ENCODE measurements at places on chromosomes 11 and 22. TPM values are rescaled to one million over a fixed set of nuclear protein-coding genes. Genes with fewer than 3 reads are reported as not detected.

GRCh38 chr11:95795627-95796295 lies 5.5 kb downstream of the CEP57 start:
- no peaks in the 10 kb centered on the region for H3K27me3 ChIP-seq
- H3K36me3 ChIP-seq, result no peaks in the 10 kb centered on the region
- H3K4me1 ChIP-seq, result no peaks in the 10 kb centered on the region

The SMIM35 gene
- not detected for total RNA-seq

- peaks cover 23% of the 10 kb centered on the region for H3K4me1 ChIP-seq
- no peaks in the 10 kb centered on the region for H3K27me3 ChIP-seq
- DNase-seq, result no peak
Observed at GRCh38 chr22:42621505-42622002, 6.9 kb upstream of the POLDIP3 start.

The GALNT18 gene
- total RNA-seq, result 105 TPM

The OR5T2 gene
- not detected for total RNA-seq

Data from prostate gland (tissue), 2 donors.